Choroid plexus epithelial cell (primary cell): ENCODE measurements at places on chromosomes 5 and 9.

GRCh38 chr5:94674490-94675382 lies 56.3 kb downstream of the SLF1 start:
- peak; percentile 31 for DNase-seq

GRCh38 chr5:114325541-114325940 lies 36.3 kb upstream of the KCNN2 start:
- DNase-seq = peak; percentile 53

- no peak for DNase-seq
These were observed 126.5 kb upstream of the CDH18 start for GRCh38 chr5:20114526-20114925.

GRCh38 chr5:81778642-81779041 lies 27.7 kb upstream of the SSBP2 start:
- peak; percentile 58 for DNase-seq

GRCh38 chr9:89657765-89658164 lies 53.0 kb downstream of the GADD45G start:
- DNase-seq = no peak

DNA sequence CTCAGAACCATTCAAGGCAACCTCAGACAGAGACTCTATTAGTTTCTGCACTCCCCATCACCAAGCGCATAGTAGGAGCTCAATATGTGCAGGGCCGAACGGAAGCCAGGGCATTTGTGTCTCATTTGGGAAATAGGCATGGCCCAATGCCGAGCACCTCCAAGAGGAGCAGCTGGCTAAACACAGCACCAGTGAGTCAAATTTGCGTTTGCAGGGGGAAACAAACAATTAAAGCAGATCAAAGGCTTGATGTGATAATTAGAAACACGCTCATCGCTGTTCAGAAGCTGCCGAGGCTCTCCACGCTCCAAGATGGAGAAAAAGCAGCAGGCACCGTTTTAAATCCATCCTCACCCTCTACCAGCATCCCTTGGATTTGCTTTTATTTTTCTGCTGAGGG lies 225.3 kb downstream of the AGTPBP1 start:
- DNase-seq = no peak

DNA sequence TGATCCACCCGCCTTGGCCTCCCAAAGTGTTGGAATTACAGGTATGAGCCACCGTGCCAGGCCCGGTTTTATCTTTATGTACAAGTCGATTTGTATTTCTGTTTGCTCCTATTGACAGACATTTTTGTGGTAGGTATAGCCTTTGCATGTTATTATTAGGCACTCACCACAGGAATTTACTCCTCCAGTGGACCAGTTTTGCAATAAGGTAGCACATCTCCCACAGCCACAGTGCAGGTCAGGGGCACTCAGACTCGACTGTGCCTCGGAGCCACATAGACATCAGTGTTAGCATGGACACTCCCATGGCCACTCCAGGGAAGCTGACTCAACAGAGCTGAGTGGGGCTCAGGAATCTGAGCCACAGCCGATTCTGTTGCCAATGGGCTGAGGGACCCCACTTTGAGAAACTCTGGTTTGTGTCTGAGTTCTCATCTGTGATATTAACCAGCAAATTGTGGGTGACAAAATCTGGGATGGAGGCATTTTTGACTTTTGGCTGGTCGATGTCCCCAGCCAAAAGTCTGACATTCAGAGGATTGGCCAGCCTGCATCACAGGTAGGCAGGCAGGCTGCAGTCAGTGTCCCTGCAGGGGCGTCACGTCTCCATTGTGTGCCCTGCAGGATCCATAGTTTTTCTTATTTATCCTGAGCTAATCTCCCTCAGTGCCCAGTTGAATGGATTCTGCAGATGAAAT lies 15.0 kb upstream of the SHB start:
- peak; percentile 77 for DNase-seq

DNA sequence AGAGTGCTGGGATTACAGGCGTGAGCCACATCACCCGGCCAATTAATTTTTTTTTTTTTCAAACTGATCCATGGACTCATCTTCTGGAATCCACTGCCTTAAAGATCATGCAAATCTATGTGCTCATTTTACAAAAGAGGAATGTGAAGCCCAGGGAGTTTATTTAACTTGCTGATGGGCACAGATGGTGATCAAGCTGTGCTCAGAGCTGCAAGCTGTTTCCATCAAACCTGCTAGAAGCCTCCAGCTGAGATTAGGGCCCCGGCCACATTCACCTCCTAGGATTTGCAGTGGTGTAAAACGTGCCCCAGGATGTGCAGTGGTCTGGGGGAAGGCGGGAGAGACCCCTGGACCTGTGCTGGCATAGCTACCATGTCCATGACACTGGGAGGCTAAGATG lies 56.1 kb upstream of the TUT7 start:
- DNase-seq = peak; percentile 40

DNA sequence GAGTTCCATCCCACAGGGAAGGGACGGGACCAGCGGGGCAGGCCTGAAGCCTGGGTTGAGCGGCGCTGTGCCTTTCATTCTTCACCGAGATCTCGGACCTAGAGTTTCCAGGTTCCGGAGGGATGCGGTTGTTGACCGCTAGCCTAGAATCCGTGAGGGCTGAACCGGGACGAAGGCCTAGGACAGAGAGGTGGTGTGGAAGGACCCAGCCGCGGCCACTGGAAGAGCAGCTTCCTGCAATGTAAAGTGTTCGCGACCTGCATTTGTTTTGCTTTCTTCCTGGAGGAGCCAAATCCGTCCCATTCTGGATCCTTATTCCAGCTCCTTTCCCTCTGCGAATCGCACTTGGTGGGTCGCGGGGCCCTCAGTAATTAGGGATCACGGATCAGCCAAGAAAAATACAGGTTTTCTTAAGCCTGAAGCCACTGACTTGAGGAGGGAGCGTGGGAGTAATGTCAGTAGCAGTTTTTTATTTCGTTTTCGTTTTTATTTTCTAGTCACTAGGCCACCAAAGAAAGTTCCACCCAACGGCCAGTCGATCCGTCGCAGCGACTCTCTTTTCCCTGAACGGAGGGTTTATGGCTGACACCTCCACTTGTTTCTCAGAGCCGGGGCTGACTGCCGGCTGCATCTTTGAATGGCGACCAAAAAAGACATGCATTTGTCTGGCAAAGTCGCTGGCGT lies 48.6 kb downstream of the ANXA2R start:
- no peak for DNase-seq

- no peak for DNase-seq
These were observed 8.5 kb downstream of the FBP1 start for GRCh38 chr9:94630833-94631232.

GRCh38 chr5:378301-378891 lies 56.9 kb downstream of the AHRR start:
- no peak for DNase-seq

GRCh38 chr5:136677217-136677616 lies 311.9 kb upstream of the TRPC7 start:
- peak; percentile 59 for DNase-seq

DNA sequence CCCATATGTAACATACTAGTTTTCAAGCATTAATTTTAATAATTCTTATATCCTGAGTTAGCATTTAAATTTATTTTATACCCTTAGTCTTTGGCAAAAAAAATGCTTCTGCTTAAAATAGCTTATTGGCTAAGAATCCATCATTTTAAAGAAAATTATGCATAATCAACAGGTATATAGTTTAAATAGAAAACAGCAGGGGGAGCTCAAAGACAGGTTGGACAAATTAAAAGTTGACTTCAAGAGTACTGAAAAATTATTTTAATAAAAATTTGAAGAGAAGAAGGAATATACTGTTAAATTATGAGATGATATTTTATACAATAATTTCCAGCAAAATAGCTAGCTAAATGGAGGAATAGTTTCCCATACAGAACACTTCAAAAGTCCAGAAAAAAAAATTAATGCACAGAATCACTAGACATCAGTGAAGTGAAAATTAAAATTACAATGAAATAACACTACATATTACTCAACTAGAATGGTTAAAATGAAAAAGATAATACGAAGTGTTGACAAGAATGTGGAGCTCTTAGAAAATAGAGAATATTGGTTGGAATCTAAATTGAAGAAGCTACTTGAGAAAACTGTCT lies 387.1 kb downstream of the PDE4D start:
- peak; percentile 77 for DNase-seq

DNA sequence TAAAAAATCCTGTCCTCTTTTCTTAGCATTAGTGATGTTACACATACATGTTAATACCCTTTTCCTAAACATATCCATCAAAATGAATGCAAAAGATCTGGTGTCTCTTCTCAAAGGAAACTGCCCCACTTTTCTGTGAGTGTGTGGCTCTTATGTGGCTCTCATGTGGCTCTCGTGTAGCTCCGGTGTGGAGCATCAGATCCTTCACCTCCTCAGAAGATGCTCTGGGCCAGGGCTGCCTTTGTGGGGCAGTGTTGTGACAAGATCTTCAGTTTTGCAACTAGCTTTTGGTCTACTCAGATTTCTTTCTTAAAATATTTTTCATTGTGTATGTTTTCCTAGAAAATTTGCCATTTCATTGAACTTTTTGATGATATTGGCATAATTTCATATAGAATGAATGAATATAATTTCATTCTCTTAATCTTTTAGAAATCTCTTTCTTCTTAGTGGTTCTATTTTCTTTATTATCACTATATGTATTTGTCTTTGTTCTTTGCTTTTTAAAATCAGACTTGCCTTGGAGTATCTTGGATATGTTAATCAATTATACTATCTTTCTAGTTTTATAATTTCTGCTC lies 19.4 kb downstream of the GARNL3 start:
- DNase-seq = peak; percentile 77

DNA sequence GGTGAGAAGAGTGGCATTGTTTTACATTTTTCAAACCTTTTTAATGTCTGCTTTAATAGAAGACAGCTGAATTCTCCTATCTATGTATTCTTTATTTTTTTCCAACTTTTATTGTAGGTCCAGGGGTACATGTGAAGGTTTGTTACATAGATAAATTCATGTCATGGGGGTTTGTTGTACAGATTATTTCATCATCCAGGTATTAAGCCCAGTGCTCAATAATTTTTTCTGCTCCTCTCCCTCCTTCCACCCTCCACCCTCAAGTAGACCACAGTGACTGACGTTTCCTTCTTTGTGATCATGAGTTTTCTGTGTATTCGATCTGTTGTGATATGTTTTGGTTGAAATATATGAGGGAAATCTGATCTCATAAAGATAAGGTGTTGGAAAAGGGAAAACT lies 1.7 kb upstream of the SREK1 start:
- DNase-seq = no peak

DNA sequence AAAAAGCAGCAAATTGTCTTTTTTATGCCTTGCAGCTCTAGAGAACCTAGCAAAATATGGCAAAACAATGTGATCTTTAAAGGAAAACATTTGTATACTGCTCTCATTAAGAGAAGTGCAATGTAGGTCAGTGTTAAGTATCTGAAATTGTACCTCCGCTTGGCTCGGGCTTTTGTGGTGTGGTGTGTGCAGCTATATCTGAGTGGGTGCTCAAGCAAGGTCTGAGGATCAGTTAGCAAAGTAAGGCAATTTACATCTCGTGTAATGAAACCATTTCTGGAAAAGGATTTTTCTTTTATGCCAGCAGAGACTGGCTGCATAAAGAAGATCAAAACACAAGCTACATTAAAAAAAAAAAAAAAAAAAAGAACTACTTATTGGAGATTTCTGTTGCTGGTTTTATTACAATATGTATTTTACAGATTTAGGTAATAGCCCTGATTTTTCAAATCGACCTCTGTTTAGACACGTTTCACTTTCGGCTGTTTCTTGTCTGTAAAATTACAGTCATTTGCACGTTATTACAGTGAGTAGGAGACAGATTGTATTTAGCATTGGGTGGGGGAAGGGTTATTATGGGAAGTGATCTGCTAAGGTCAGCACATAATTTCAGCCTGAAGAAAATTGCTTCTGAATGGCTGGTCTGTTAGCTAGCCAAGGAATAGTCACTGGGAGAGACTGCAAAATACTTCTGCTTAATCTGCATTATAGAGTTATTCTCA lies 7.9 kb upstream of the ZNF608 start:
- no peak for DNase-seq

DNA sequence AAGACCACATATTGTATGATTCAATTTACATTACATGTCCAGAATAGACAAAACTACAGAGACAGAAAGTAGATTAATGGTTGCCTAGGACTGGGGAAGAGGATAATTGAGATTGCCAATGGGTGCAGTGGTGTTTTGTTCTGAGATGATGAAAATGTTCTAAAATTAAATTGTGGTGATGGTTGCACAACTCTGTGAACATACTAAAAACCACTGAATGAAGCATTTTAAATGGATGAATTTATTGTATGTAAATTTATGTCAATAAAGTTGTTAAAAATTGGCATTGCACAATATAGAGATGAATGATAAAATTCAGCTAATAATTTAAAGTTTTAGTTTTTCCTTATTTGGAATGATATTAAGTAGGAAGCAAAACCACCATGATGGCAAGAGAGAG lies 109.5 kb upstream of the NR4A3 start:
- DNase-seq = no peak

- DNase-seq = no peak
These were observed 4.8 kb downstream of the MCIDAS start for GRCh38 chr5:55222092-55222984.

- peak; percentile 73 for DNase-seq
These were observed 60.2 kb downstream of the MELK start for GRCh38 chr9:36632892-36633291.

DNA sequence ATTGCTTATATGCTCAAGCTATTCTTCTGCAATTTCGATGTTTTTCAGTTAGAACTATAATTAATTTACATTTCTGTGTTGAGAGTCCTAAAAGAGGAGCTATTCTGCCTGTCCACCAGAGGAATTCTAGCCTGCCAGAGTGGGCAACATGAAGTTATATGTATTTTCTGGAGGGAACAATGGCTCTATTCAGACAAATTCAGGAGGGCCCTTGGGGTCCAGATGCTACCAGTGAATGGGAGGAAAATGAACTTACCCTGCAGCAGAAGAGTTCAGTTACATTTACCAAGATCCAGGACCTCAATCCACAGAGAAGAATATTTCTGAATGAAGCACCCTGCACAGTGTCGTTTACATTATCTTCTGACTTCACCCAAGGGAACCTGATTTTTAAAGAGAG lies 80.7 kb downstream of the ITGA1 start:
- no peak for DNase-seq

DNA sequence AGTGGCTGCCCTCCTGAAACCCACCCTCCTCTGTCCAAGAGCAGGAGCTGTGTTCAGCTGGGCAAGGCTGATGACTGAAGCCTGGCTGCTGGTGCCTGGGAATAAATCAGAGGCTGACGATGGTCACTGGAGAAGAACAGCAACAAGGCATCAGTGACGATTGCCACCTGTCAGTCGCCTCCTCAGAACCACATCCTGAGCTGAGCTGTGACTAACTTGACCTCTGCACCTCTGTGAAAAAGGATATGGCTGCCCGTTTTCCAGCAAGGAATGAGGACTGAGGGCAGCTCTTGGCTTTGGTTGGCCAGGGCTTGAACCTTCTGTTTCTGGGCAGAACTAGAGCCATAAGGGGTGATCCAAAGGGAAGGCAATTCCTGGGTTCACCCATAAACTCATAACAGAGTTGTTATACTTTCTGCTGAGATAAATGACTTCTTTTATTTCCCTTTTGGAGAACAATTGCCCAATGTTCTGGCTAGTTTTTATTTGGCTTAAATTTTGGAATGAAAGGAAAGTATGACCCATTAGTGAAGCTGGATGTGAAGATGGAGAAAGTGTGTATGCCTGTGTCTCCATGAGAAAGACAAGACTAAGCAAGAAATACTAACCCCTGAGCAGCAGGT lies 40.1 kb downstream of the TRIP13 start:
- no peak for DNase-seq

GRCh38 chr9:107870927-107871680 lies 381.5 kb upstream of the KLF4 start:
- DNase-seq = no peak
